ENCODE measurements at places on chromosomes 12 and 14.

DNA sequence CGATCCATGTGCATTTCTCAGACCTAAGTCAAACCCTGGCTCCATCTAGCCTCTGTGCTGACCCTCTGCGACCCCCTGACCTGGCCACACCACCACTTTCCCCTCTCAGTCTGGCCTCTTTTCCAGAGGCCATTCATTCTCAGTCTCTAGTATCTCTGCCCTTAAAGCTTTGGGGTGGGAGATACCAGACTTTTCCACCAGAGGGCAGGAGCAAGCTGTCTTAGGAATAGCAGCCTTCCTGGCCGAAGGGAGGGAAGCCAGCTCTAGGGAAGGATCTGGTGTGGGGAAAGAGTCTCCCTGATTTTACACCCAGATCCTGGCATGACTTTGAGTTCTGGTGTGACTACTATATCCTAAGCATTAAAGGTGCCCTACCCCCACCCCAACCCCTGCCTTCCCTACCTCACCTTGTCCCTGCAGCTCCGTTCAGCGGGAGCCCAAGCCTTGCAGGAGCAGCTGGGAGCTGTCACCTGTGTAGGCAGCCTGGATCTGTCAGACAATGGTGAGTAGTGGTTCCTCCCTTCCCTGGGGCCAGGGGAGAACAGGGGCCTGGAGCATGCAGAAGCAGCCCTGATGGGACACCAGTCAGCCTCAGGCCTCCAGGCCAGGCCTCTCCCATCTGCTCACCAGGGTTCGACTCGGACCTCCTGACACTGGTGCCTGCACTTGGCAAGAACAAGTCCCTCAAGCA is 6.6 kb downstream of the CARMIL3 start:
- no peak for DNase-seq

DNA sequence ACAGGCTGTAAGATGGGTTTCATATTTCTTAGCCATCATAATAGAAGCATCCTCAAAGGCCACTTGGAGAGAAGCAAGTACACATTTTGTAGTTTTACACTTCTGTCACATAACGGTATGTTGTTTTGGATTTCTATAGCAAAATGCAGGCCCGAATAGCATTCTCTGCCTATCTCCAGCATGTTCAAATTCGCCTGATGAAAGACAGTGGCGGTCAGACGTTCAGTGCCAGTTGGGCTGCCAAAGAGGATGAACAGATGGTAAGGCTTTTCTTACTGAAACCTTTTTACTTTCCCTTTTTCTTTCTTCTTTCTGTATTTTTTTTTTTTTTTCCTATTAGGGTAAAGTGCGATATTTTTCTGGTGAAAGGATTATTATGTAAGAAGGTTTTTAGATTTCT is 110.5 kb downstream of the TTLL5 start:
- no peak for DNase-seq

DNA sequence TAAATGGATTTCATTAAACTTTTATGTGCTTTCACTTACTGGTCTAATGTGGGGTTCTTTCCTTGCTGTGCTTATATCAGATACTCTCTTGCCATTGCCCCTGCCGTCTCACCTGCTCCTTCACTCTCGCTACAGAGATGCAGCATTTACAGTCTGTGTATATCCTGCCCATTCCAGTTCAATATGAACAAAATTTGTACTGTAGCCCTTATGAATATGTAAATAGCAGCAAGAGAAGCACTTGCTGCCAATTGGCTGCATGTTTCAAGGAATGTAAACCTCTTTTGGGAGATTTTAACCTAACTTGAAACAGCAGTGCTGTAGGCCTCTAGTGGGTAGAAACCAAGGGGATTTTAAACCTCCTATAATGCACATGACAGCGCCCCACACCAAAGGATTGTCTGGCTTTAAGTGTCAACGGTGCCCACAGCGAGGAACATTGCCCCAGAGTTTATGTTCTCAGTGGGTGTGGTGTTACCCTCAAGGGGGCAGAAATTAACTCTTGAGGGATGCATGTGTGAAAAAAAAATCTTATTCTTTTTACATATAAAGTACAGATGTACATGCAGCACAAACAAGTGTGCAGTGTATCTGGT is 19.1 kb downstream of the PCNX1 start:
- DNase-seq: no peak

DNA sequence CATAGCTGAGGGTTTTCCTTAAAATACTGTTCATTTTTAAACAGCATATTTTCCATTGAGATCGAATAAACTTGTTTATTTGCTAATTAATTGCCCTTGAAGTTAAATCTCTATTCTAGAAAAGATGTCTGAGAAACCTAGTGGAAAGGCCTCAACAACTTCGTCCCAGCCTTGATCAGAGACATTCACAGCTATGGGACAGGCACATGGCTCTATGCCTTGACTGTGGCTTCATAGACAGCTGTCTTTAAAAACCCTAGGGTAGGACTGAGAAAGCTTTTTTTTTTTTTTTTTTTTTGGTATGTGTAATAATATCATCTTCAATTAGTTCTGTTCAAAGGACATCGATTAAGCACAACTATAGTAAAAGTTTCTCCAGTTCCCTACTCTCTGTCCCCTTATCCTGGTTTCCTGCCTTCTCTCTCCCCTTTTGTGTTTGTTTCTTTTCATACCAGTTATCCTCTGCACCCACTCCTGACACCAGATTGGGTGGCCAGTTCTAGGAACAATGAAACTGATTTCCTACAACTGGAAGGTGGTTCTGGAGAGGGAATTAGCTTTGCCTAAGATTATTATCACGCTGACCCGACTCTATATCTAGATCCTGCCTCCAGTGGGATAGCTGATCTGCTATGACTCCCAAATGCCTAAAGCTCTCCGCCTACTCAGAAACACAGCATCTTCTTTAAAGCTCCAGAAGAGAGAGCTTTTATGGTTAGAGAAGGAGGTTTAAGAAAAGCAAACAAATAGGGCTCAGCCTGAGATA is 20.3 kb downstream of the SOCS2 start:
- DNase-seq: no peak

DNA sequence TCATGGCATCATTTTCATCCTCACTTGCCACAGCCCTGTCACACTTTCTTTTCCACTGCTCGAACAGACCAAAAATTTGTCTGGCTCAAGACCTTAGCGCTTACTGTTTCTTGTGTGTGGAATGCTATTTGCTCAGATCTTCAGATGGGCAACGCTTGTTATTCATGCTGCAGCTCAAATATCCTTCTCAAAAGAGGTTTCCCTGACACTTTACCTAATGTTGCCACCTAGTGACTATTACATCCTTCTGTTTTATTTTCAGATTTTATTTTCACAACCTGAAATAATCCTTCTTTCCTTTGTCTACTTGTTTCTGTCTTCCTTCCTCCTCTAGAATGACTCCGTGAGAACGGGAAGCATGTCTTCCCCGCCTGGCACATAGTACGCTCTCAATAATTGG is 5.6 kb downstream of the FBXO33 start:
- no peak for DNase-seq

GRCh38 chr14:95130549-95130948 is 26.8 kb downstream of the DICER1 start:
- DNase-seq: no peak

- no peak for DNase-seq
These were observed 1191.6 kb upstream of the SEL1L start for GRCh38 chr14:82725213-82725612.

DNA sequence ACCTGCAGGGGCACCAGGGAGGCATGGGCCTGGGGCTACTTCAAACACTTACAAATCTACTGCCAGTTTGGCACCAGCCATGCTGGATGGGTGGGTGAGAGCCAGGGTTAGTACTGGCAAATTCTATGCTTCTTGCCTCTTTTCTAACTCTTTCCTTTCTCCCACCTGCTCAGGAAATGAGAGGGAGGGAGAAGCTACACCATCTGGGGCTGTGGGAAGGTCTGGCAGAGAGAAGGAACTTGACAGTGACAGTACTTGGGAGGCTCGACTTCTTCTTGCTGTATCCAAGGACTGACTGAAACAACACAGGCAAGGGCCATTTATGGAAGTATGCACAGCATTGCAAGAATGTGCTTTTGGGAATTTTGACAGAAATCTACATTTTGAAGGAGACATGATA is 149.6 kb upstream of the DYRK2 start:
- DNase-seq: no peak

GRCh38 chr14:56423544-56423943 is 156.1 kb upstream of the TMEM260 start:
- no peak for DNase-seq

DNA sequence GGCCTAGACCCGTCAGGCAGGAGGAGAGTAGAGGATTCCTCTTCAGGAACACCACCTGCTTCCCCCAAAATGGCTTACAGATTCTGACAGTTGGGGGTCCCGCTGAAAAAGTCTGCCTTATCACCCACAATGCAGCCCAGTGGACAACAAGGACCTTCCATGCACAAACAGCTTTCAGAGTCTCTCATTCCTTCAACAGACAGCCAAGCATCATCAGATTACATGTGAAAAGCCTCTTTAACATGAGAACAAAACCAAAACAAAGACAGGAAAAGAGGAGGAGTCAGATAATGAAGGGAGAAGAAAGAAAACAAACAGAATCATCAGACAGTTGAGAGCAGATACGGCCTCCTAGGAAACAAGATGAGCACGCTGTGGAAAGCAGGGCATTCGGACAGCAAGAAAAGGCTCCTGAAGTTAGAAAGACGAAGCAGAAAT is 18.3 kb downstream of the KCTD10 start:
- DNase-seq: no peak

- no peak for DNase-seq
These were observed 851.1 kb upstream of the MGAT4C start for GRCh38 chr12:87107270-87107669.

DNA sequence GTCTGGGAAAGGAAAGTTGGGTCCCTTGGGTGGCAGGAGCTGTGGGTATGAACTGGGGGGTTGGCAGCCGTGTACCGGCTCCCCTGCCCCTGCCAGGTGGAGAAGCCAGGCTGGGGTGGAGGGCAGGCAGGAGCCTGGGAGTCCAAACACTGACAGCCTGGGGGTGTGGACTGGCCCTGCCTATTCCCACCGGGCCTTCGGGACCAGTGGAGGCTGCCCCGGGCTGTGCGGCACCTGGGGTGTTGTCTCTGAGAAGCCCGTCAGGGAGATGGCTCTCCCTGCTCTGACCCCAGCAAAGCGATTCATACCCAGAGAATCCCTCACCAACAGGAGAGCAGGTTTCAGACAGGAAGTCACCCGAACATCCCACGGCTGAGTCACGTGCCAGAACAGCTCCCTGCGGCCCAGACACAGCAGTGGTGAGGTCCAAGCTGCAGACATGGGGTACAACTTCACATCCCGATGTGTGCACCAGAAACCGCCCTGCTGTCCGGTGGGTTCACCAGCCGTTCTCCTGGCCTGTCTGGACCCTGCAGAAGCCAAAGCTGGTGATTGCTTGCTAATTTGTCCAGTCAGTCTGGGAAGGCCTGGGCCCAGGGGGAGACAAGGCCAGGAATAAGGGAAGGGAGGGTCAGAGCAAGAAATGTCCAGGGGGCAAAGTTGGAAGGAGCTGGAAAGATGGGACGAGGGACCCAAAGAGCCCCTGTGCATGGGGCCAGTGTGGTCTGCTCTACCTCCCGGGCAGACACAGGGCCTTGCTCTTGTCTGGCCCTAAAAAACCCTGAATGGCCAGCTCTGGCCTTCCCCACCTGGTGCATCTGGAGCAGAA is 2.1 kb upstream of the GPR132 start:
- peak; percentile 57 for DNase-seq

- DNase-seq: no peak
These were observed 48.8 kb upstream of the LTBP2 start for GRCh38 chr14:74660863-74661262.

DNA sequence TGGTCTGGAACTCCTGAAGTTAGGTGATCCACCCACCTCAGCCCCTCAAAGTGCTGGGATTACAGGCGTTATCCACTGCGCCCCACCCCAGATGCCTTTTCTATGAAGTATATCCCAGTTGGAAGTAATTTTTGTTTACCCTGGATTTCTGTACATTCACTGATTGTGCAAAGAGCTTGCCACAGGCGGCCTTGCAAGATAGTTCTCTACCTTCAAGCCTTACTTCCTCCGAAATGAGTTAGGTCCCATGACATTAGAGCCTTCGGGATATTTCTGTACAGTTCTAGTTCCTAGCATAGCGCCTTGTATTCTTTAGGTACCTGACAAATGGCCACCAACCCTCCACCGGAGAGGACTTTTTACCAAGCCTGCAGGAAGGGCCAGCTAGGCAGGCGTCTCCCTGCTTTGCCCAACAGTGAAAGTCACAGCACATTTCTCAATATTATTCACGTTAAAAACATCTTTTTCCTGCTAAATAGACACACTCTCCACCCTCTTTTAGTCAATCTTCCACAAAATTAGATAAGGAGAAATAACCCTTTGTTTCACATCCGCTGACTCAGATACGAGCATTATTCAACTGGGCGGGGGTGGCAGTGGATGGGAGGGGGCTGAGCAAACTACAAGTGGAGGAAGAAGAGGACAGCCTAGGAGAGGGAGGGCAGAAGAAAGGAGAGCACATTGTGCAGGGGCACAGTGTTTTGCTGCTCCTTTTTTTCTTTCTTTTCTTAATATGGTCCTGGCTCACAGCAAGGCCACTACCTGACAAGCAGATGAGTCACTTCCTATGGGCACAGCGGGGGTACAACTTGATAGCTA is 40.0 kb upstream of the CAPRIN2 start:
- peak; percentile 25 for DNase-seq

- DNase-seq: no peak
These were observed 129.0 kb downstream of the AACS start for GRCh38 chr12:125194163-125194773.

DNA sequence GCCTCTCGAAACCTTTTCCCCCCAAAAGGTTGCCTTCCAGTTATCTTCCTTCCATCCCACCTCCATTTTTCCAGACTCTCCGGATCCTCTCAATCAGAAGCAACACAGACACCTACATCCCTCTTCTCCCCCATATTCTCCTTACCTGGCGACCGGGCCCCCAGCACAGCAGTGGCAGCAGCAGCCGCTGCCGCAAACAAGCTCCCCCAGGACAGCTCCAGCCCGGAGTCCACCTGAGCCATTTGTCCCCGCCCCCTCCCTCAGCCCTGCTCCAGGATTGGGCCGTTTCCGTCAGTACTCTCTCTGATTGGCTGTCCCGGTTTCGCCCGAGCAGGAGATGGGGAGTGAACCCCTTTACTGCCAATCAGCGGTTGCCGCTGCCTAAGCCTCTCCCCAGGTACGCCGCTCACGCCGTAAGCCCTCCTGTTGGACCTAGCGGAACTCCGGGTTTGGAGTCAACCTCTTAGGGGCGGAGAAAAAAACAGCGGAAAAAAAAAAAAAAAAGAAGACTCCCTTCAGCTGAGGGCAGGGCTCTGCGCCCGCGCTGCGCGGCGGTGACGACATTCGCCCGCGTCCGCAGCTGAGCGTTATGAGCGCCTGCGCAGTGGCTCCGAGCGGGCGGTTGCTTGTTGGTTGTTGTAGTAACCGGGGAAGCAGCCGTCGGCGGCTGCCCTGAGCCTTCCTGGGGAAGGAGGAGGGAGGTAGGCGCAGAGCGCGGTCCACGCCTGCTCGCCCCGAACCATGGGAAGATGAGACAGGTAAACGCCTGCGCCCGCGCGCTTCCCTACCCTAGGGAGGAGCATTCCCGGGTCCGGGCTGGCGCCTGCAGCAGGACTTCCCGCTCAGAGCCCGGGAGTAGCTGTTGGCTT is at the start of the genes ERG28 and TTLL5:
TSS of gene ERG28 (minus strand) at position 247 of the 869 bp plus-strand sequence. CDS start 3,374 bp downstream, outside the sequence.
TSS of gene TTLL5 (plus strand) at position 617 of the 869 bp plus-strand sequence. CDS start 1,904 bp downstream, outside the sequence.
- peak; percentile 90 for DNase-seq

DNA sequence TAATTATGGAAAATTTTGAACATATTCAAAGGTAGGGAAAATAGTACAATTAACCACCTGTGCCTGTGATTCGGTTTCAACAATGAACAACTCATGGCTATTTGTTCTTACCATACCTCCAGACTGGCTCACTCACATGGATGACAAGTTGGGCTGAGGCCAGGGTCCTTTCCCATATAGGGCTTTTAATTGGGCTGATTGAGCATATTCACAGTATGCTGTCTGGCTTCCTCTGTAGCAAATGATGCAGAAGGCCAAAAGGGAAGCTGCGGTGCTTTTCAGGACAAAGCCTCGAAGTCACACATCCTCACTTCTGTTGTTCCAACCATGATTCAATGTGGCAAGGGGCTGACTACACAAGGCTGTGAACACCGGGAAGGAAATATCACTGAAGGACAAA is 297.5 kb upstream of the SLC16A7 start:
- no peak for DNase-seq

Measured in stimulated activated CD4-positive, alpha-beta T cell treated with anti-CD3 and anti-CD28 coated beads, Interleukin-4, amount 100 ng/mL, for 48 hours (primary cell).